ENCODE measurements at places on chromosomes 3 and 15. TPM values are rescaled to one million over a fixed set of nuclear protein-coding genes. Genes with fewer than 3 reads are reported as not detected.

Gene LSAMP
- 0.16 TPM for total RNA-seq

Gene KLHL40
- not detected for total RNA-seq

Gene TARS3
- total RNA-seq: 3.1 TPM

Gene MOBP
- total RNA-seq: not detected

Gene SIDT1
- not detected for total RNA-seq

Gene ALCAM
- total RNA-seq: 57.7 TPM

Gene SPSB4
- total RNA-seq: not detected

Gene ZIC1
- total RNA-seq: not detected

Gene TTLL13
- total RNA-seq: not detected

Gene CTXN2
- total RNA-seq: not detected

Gene KLHL24
- total RNA-seq: 23.3 TPM

Gene SPRED1
- total RNA-seq: 35.5 TPM

Gene ALPK3
- 0.97 TPM for total RNA-seq

Gene IFT122
- 13.9 TPM for total RNA-seq

Gene SI
- not detected for total RNA-seq

Gene P3H2
- 13.9 TPM for total RNA-seq

Gene SNX22
- not detected for total RNA-seq

Gene CPN2
- total RNA-seq: not detected

Gene ATP8B4
- 0.49 TPM for total RNA-seq

Gene TEX9
- 0.16 TPM for total RNA-seq

Gene ZMYND10
- total RNA-seq: not detected

Gene PLSCR5
- not detected for total RNA-seq

Gene GPR15
- total RNA-seq: not detected

Gene NR2E3
- not detected for total RNA-seq

Gene ZNF80
- not detected for total RNA-seq
